ENCODE measurements at places on chromosomes 1 and 21.

DNA sequence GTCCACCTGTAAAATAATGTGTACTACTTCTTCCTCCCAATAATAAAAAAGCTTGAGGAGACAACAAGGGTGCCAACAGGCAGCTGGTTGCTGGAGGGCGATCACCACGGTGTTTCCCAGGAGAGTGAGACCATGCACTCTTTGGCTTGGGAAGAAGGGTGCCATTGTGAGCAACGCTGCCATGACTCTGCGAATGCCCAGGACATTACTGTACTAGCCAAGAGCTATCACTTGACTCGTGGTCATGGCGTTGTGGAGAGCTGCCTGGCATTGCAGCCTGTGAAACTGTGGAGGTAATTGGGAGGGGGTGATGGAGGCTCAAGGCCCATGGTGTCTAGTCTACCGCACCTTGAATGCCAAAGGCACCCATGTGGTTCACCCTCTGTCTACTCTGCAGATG is 14.6 kb upstream of the PRMT2 start:
- no peak for DNase-seq

DNA sequence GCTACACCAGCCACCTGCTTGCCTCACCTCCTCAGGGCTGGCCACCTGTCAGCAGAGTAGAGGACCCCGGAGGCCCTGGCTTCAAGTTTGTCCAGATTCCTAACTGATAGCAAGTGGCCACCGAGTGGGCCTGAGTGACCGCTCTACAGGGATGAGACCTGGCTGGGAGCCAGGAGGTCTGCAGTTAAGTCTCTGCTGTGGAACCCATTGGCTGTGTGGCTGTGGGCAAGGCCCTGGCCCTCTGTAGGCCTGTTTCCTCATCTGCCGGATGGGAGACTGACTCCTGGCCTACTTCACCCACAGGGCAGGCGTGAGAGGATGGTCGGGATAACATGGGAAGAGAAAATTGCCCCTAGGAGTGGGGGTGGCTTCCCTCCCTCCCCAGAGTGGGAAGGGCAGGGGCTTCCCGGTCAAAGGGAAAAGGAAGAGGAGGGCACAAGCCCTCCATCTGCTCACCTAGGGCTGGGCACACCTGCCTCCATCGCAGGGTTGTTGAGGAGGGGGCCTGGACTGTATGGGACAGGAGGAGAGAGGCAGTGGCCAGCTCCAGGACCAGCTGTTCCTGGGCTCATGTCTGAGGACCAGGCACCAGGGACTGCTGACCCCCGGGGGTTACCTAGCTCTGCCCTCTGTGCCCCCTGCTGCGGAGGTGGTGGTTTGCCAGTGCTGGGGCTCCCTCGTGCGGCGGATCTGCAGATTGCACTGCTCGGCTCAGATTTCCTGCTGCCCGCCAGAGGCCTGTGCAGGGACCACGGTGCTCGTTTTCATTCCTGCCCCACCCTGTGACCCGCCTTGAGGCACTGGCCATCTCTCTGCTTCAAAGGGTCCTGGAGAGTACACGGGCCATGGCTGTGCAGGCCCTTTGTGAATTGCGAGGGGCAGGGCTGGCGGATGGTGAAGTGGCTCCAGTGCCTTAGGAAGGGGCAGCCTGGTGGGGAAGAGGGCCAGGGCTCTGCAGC is 9.1 kb upstream of the MTFR1L start:
- DNase-seq, result peak; percentile 59

DNA sequence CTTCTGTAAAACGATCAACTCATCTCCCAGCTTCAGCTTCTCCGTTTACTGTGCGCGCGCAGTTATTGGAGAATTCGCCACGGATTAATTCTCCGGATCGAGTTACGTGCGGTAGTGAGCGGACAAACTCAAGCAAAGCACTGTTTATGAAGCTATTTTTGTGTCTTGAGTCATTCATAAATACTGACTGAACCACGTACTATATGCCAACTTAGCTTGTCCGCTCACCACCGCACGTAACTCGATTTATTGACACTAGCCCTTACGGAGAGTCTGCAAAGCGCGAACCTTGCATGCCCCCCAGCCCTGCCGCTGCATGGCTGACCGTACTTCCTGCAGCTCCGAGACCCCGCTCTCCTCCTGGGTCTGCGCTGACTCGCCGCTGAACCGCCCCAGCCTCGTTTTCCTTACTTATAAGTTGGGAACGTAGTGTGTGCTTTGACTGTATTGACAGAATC is 773 bp downstream of the CHD1L start:
- peak; percentile 89 for DNase-seq

GRCh38 chr1:37325509-37326437 is 148.6 kb upstream of the ZC3H12A start:
- no peak for DNase-seq

DNA sequence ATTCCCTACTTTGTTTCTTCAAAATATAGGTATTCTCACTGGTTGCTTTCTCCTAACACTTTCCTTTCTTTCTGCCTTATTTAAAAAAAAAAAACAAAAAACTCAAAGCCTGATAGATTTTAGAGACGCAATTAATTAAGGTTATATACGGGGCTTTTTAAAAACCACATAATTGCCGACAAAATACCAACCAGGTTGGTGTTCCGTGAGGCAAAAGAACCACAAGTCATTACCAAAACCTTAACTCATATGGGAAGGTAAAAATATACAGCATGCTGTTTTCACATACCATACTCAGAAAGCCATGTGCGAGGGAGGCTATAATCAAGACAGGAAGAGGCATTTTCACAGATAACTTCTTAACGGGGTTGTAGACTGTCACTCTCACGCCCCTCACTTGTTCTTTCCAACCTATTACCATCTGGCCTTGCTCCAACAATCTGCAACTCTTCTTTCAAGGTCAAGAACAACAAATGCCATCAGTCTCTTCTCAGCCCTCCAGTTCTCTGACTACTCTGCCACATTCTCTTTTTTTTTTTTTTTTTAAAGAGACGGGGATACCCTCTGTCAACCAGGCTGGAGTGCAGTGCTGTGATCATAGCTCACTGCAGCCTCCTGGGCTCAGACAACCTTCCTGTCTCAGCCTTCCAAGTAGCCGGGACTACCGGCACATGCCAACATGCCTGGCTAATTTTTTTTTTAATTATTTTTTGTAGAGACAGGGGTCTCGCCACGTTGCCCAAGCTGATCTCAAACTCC is 102.6 kb downstream of the APP start:
- DNase-seq, result no peak

DNA sequence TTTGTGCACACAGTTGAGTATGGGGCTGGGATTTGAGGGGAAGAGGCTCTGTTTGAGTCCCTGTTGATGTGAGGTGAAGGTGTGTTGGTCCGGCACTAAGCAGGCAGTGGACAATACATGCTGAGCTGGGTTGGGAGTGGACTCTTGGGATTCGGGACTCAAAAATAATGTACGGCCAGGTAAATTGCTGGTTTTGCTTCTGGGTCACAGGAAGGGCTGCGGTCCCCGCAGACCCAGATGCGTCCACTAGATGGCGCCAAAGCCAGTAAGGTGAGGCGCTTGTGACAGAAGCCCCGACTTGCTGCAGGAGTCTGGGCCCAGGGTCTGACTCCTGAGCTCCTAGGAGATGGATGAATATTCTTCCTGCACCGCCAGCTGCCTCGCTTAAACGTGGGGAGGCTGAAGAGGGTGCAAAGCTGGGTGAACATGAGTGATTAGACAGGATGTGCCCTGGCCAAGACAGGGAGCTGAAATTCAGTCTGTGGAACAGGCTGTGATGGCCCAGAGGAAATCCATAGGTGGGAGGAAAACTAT is 61.4 kb downstream of the ACBD3 start:
- DNase-seq, result peak; percentile 75

- no peak for DNase-seq
Observed at GRCh38 chr1:91979383-91979782, 30.2 kb downstream of the BRDT start.

GRCh38 chr1:1434131-1434823 is 1.2 kb upstream of the VWA1 start:
- DNase-seq, result no peak

- no peak for DNase-seq
Observed at GRCh38 chr1:1073743-1074587, at the start of gene RNF223. RNF223 (minus strand) TSS chr1:1074306; CDS start chr1:1072566, 1,740 bp downstream.

GRCh38 chr1:40932006-40932405 is 47.5 kb upstream of the CTPS1 start:
- DNase-seq, result no peak

DNA sequence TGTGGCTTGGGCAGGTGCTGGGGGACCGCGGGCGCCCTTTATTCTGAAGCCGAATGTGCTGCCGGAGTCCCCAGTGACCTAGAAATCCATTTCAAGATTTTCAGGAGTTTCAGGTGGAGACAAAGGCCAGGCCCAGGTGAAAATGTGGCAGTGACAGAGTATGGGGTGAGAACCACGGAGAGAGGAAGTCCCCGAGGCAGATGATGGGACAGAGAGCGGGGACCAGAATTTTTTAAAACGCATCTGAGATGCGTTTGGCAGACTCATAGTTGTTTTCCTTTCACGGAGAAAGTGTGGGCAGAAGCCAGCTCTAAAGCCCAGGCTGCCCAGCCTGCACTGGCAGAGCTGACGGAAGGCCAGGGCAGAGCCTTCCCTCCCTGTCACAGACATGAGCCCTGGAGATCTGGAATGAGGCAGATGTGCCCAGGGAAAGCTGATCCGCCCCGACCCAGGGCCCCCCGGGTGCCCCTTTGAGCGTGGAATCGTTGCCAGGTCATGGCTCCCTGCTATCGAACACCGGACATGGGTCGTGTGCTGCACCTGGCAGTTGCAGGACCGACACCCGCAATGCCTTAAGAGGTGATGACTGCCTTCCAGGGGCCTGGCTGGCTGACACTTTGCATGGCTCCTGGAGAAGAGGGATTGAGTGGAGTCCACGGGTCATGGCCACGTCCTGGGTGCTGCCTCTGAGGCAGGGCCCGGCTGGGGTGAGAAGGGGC is 6.5 kb upstream of the SLX9 start:
- no peak for DNase-seq

DNA sequence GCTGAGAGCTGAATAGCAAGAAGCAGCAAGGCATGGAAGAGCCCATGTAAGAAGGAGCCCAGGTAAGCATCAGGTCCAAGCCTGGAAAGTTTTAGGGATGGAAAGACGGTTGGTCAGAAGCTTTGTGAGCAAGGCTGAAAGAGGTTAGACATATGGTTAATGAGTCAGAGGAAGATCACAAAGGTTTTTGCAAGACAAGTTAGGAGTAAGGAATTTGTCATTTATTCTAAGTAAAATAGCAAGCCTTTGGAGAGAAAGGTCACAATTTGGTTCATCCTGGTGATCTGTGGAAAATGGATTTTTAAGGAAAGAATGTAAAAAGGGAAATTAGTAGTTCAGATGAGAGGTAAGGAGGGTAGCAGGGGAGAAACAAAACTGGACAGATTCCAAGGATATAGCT is 106.7 kb downstream of the DPYD start:
- DNase-seq, result peak; percentile 54

- DNase-seq, result no peak
Observed at GRCh38 chr1:3819771-3820200, 23.5 kb upstream of the LRRC47 start.

DNA sequence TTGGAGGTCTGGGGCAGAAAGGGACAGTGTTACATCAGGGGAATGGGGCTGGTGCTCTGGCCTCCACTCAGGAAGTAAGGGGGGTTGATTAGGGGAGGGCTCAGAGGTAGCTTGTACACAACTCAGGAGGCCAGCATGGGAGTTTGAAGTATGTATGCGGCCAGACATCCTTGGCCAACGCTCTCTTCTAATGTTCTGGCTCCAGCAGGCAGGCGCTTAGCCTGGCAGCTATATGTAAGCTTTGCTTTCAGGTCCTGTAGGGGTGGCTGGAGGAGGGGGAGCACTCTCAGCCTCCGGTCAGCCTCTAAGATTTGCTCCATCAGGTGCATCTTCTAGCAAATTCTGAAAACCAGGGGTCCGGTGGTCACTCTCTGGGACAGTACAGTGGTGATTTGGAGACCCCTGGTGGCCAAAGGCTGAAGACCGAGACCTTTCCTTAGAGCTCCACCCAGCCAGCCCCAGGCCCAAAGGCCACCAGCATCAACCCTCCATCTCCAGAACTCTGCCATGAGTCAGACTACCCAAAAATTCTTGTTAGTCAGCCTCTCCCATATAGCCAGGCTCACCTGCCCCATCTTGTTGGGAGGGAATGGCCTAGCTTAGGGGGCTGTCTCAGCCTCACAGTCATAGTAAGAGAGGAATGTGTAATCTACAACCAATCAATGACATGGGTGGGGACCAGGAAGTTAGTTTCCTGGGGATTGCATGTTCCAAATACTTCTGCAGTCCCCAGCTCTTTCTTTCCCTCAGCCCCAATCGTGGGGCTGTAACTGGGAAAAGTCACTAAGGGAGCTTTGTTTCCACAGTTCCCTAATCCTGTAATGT is 9.7 kb upstream of the COL8A2 start:
- DNase-seq, result peak; percentile 72

DNA sequence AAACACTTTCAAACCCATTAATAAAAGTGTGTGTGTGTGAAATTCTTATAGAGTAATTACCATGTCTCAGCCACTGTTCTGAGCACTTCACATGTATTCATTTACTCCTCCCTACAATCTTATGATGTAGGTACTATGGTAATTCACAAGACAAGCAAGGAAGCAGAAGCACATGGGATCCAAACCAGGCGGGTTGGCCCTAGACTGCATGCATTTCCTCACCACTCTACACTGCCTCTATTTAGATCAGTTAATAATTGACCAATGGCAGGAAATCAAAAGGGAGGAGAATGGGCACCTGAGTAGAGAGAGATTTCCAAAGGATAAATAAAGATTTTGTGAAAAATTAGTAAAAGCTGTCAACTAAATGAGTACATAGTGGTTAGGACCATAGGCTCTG is 15.7 kb downstream of the MAP3K21 start:
- DNase-seq, result no peak

DNA sequence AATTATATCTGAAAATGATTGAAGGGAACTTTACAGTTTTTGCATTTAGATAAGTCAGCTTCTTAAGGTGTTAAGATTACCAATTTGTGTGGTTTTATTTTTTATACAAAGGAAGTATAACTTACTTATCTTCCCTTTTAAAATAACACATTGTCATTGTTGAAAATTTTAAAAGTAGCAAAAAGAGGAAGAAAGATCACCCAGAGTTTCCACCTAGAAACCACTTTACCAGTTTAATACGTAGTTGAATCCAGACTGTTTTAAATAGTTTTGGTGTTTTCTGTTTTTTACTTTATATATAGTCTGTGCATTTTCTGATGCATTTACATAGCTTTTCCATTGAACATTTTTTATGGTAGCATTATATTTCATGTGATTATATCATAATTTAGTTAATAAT is 6.1 kb downstream of the CCDC18 start:
- no peak for DNase-seq

- no peak for DNase-seq
Observed at GRCh38 chr1:29592261-29592615, 355.9 kb downstream of the PTPRU start.

- DNase-seq, result peak; percentile 55
Observed at GRCh38 chr1:216750031-216750627, 26.9 kb upstream of the ESRRG start.

Data from EH (cell line).